ENCODE measurements at places on chromosomes 12 and 14. TPM values are rescaled to one million over a fixed set of nuclear protein-coding genes. Genes with fewer than 3 reads are reported as not detected.

GRCh38 chr12:60349232-60349978 lies 753.6 kb downstream of the SLC16A7 start:
- H3K27ac ChIP-seq: no peak overlapping the region
- DNase-seq: no peak
- no peaks in the 10 kb centered on the region for H3K27me3 ChIP-seq

BATF gene
- 0.56 TPM for total RNA-seq

DNA sequence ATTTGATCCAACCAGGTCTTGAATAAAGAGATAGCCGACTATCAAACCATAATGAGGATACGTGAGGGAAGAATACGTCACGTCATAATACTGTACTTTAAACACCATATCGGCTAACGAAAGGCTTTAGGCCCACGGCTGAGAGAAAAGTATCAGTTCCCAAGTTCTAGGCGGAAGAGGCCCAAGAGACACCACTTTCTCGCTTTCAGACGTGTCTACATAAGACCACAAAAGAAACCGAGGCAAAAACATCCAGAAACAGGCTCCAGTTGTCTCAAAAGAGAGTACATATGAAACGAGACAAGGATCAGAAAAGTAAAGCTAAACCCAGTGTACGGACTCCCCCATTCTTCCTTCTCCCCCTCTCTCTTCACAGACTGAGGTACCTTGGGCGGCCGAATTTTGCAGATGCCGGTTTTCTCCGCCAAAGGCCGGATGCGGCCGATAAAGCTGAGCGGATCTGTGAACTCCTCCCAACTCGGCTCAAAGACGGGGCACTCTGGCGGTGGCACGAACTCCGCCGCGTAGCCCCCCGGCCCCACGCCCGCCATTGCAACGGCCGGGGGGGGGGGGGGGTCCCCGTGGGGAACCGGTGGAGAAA lies 479 bp downstream of the KDM5A start:
- peak overlapping the region; percentile 79 for H3K27ac ChIP-seq
- no peaks in the 10 kb centered on the region for H3K36me3 ChIP-seq
- H3K4me3 ChIP-seq: peak overlapping the region; percentile 81

KRT2 gene
- not detected for total RNA-seq

DNA sequence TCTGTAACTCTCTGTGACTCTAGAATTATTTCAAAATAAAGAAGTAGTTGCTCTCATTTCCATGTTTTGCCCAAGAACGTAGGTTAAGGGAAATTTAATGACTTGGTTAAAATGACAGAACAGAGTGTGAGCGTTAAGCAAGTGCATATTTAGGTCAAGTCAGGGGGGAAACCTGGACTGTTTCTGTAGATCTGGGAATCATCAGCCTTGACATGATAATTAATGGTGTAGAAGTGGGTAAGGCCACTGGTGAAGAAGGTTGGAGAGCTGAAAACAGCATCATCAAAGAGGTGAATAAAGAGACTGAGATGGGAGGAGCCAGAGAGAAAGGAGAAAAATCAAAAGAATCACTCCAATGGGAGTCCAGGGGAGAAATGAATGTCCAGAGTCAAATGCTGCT lies 49.4 kb upstream of the STK38L start:
- no peaks in the 10 kb centered on the region for H3K27me3 ChIP-seq
- H3K4me3 ChIP-seq: no peak overlapping the region
- peaks cover 2% of the 10 kb centered on the region for H3K4me1 ChIP-seq
- no peaks in the 10 kb centered on the region for H3K36me3 ChIP-seq

XRCC3 gene
- total RNA-seq: 8.5 TPM

DAO gene
- total RNA-seq: not detected

DNA sequence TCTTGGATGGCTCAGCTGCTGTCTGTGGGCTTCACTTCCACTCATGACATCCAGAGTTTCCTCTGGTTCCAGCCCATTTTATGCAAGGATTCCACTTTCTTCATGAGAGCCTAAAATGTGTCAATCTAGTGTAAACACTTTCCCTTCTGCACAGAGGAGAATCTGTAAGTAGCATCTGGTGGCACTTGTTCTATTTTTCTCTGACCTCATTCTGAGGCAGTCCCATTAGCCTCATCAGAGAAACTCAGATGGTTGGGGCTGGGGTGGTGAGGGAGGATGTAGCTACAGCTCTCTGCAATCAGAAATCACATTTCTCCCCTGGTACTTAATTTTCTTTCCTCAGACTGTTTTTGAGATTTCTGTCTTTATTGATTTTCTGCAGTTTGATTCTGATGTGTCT lies 81.6 kb downstream of the PRMT8 start:
- no peaks in the 10 kb centered on the region for H3K36me3 ChIP-seq
- H3K4me1 ChIP-seq: peaks cover 2% of the 10 kb centered on the region
- no peak overlapping the region for H3K4me3 ChIP-seq
- no peaks in the 10 kb centered on the region for H3K27me3 ChIP-seq
- no peak overlapping the region for H3K27ac ChIP-seq
- DNase-seq: no peak

- no peak overlapping the region for H3K27ac ChIP-seq
- H3K4me1 ChIP-seq: peaks cover 6% of the 10 kb centered on the region
- no peak overlapping the region for H3K4me3 ChIP-seq
- DNase-seq: no peak
- H3K27me3 ChIP-seq: no peaks in the 10 kb centered on the region
- H3K36me3 ChIP-seq: no peaks in the 10 kb centered on the region
Observed at GRCh38 chr12:96255077-96255476, 60.9 kb downstream of the ELK3 start.

IKBIP gene
- 6.8 TPM for total RNA-seq

DNA sequence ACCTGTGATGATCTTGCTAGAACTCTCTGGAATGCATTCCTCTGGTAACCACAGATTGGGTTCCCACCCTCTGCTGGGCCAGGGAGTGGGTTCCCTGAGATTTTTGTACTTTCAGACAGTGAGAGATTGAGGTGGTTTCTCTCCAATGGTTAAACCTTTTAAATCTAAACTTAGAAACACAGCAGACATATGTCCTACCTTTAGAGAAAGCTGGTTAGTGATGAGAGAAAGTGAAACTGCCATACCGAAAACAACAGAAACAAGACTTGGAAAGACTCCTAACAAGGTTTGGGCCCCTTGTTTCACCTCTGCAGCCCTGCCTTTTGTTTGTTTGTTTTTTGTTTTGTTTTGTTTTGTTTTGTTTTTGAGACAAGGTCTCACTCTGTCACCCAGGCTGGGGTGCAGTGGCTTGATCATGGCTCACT lies 9.7 kb upstream of the SGPP1 start:
- no peak overlapping the region for H3K4me3 ChIP-seq
- no peak overlapping the region for H3K27ac ChIP-seq
- H3K4me1 ChIP-seq: no peaks in the 10 kb centered on the region
- no peaks in the 10 kb centered on the region for H3K36me3 ChIP-seq
- H3K27me3 ChIP-seq: no peaks in the 10 kb centered on the region

DNA sequence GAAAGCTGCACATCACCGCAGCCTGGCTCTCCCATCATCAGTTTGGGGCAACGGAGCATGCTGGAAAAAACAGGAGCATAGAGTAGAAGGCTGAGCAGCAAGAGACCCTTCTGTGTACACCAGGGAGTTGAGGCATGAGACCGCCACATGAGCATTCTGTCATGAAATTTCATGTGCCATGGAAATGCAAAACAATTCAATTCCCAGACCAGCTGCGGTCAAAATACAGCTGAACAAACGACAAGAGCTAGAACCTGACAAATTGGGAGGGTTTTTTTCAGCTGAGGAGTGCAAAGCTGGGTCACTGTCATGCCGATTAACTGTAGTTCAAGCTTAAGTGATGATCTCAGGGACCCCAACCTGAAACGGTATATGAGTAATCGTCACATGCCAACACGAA lies 37.1 kb downstream of the TMEM30B start:
- H3K4me1 ChIP-seq: no peaks in the 10 kb centered on the region
- no peak overlapping the region for H3K4me3 ChIP-seq
- H3K27me3 ChIP-seq: no peaks in the 10 kb centered on the region
- no peak overlapping the region for H3K27ac ChIP-seq
- DNase-seq: no peak
- no peaks in the 10 kb centered on the region for H3K36me3 ChIP-seq

Data from ovary (tissue), 10 donors.